Mesenteric fat pad (tissue), 1 donor: ENCODE measurements at places on chromosomes 7 and 10. TPM values are rescaled to one million over a fixed set of nuclear protein-coding genes. Genes with fewer than 3 reads are reported as not detected.
A peak's percentile ranks its signal among the peaks of the same experiment; 100 is the strongest.

- no peak for DNase-seq
Measured at GRCh38 chr7:84232646-84233045, 38.1 kb upstream of the SEMA3A start.

DNA sequence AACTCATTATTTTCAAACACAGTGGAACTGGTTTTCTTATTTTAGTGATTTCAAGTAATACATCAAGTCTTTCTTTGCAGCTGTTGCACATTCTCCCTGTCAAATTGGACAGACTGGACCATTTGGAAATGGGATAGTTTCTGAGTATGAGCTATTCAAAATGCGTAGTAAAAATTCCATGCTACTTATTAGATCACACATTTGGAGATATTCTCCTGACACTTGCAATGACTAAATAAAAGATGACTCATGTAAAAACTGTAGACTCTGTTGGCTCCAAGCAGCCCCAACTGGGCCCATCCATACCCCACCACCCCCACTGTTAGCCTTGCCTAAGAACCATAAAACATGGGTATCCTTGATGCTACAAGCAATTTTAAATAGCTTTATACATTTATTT, 25.9 kb upstream of the BICC1 start:
- no peak for DNase-seq

GRCh38 chr10:120977897-120978296, 126.7 kb downstream of the WDR11 start:
- no peak for DNase-seq

GRCh38 chr7:24755541-24756407, 1.5 kb downstream of the GSDME start:
- DNase-seq: no peak

GRCh38 chr7:44275146-44275545, 50.2 kb downstream of the CAMK2B start:
- no peak for DNase-seq

DNA sequence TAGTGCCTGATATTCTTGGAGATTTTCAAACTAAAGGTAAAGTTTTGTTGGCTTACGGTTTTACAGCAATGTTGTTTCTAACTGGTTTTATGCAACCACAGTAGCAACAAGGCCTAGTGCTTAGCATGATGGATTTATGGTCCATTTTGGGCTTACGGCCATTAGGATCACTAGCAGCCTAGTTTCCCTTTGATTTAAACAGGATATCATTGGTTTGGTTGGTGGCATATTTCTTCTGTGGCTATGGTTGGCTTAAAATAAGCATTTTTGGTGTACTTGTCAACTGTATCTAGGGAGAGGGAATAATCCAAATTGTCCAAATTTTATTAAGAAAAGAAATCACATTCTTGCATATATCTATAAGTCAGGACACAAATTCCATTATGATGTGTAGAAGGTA, 194.0 kb downstream of the HDAC9 start:
- no peak for DNase-seq

DNA sequence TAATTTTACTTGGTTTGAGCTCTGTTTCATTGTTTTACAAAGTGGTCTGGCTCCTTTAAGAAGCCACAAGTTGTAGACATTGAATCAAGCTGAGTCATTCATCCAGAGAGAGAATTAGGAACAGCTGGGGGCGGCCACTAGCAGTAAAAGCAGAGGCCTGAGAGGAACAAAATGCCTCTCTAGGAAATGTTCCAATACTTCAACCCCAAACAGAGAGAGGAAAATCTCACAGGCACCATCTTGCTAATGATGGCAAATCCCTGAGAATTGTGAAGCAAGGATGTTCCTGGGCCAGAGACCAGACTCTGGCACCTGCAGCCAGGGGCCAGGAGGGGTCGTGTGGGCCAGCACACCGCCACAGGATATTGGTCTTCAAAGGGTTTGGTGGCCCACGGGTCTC, 26.5 kb upstream of the TRIL start:
- DNase-seq: no peak

GRCh38 chr7:47407136-47407535, 174.8 kb downstream of the TNS3 start:
- DNase-seq: peak; percentile 55

- DNase-seq: no peak
Measured at GRCh38 chr7:88500131-88500530, 193.4 kb upstream of the STEAP4 start.

GRCh38 chr7:55774327-55775050, 88.1 kb downstream of the SEPTIN14 start:
- no peak for DNase-seq

DNA sequence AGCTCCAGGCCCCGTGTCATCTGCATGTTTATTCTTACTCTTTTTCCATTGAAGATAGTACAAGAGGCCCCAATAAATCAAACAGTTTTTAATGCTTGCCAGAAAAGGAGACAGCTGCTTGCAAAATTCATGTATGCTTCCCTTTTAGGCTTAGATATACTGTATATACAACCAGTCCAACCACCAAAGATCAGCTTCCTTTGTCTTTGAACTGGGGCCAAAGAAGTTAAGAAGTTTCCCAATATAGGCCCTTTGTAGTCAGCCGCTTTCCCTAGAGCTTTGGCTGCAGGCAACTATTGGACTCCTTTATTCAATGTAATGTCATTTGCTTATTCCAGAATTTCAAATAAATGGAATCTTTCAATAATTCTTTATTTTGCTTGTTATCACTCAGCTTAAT, 1395.0 kb downstream of the GATA3 start:
- DNase-seq: no peak

GRCh38 chr10:121540732-121541395, 57.4 kb downstream of the FGFR2 start:
- no peak for DNase-seq

- DNase-seq: peak; percentile 55
Measured at GRCh38 chr10:84179059-84179710, 5.6 kb downstream of the GPR15LG start.

- DNase-seq: no peak
Measured at GRCh38 chr7:50783303-50783702, 607 bp upstream of the GRB10 start.

- no peak for DNase-seq
Measured at GRCh38 chr10:3679950-3680629, 104.9 kb downstream of the KLF6 start.

- DNase-seq: no peak
Measured at GRCh38 chr7:79386688-79387422, 66.6 kb downstream of the MAGI2 start.

- no peak for DNase-seq
Measured at GRCh38 chr10:72109636-72110157, 21.3 kb upstream of the SPOCK2 start.

The MEOX2 gene
- total RNA-seq: 22.1 TPM

The BMPER gene
- total RNA-seq: 4.6 TPM

The IDI2 gene
- total RNA-seq: not detected

The OPN4 gene
- not detected for total RNA-seq

The SLC39A12 gene
- 0.35 TPM for total RNA-seq

The MTERF1 gene
- total RNA-seq: 7.7 TPM

The HHEX gene
- total RNA-seq: 6.8 TPM

The NUTM2E gene
- total RNA-seq: not detected

The GATA3 gene
- 5.5 TPM for total RNA-seq

The RELN gene
- total RNA-seq: 1.8 TPM

The BEND7 gene
- 26.8 TPM for total RNA-seq

The TECPR1 gene
- 25.5 TPM for total RNA-seq

The CFAP46 gene
- total RNA-seq: not detected

The DOCK1 gene
- 46.0 TPM for total RNA-seq
